GM19239 (cell line): ENCODE measurements at places on chromosomes 2 and 18.

GRCh38 chr2:120669121-120669952 lies 66.3 kb upstream of the GLI2 start:
- no peak for DNase-seq

- DNase-seq, result peak; percentile 9
Observed at GRCh38 chr2:16625759-16626158, 39.9 kb downstream of the CYRIA start.

- DNase-seq, result no peak
Observed at GRCh38 chr2:154046493-154046892, 174.8 kb downstream of the GALNT13 start.

DNA sequence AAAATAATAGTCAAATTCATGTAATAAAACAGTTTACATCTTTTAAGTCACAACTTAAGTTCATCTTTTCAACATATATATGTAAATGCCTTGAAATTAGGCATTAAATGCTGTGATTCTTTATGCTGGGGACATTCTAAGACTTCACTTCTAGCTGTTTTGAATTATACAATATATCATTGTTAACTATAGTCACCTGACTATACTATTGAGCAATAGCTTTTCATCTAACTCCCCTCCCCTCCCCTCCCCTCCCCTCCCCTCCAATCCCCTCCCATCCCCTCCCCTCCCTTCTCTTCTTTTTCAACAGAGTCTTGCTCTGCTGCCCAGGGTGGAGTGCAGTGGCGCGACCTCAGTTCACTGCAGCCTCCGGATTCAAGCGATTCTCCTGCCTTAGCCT lies 16.2 kb downstream of the GALNT1 start:
- DNase-seq, result no peak

GRCh38 chr2:105237045-105237765 lies 4.3 kb upstream of the GPR45 start:
- DNase-seq, result no peak

DNA sequence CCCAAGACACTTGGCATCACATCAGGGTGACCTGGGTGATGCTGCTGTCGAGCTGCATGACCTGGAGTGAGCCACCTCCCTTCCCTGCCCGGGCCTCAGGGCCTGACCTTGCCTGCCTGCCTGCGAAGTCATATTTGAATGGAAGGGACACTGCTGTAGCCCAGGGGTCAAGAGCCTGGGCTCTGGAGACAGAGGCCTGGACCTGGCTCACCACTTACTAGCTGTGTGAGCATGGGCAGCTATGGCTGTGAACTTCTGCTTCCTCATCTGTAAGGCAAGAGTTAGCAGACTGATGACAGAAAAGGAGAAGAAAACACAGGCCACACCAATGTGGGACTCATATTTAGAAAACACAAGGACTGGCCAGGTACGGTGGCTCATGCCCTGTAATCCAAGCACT lies 118.7 kb downstream of the ZFP36L2 start:
- DNase-seq, result no peak

DNA sequence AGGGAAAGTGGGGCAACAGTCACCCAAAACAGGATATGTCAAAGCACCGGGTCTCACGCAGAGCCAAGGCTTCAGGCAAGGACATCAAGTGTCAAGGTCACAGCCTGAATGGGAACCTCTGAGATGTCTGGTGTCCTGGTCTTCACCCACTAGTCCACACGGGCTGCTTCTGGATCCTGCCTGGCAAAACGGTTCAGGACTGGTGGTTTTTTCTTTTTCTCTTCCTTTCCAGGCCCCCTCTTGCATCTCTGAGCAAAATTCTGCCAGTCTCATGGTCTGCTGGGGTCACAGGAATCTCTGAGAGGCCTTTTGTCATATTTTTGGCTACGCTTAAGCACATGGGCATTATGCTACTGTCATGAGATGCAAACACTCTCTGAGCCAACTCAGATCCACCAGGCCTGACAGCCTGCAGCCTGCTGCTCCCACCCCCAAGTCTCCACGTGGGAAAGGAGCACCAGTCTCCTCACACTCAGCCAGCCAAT lies 518.2 kb upstream of the ZEB2 start:
- no peak for DNase-seq
